ENCODE measurements at places on chromosomes 1 and 21.

- DNase-seq: no peak
Measured at GRCh38 chr1:21129407-21129806, 47.3 kb downstream of the EIF4G3 start.

- no peak for DNase-seq
Measured at GRCh38 chr1:66556161-66556611, 22.2 kb downstream of the SGIP1 start.

- DNase-seq: no peak
Measured at GRCh38 chr1:11421443-11421842, 57.5 kb upstream of the DISP3 start.

- DNase-seq: no peak
Measured at GRCh38 chr1:212482637-212483441, 50.1 kb downstream of the NENF start.

DNA sequence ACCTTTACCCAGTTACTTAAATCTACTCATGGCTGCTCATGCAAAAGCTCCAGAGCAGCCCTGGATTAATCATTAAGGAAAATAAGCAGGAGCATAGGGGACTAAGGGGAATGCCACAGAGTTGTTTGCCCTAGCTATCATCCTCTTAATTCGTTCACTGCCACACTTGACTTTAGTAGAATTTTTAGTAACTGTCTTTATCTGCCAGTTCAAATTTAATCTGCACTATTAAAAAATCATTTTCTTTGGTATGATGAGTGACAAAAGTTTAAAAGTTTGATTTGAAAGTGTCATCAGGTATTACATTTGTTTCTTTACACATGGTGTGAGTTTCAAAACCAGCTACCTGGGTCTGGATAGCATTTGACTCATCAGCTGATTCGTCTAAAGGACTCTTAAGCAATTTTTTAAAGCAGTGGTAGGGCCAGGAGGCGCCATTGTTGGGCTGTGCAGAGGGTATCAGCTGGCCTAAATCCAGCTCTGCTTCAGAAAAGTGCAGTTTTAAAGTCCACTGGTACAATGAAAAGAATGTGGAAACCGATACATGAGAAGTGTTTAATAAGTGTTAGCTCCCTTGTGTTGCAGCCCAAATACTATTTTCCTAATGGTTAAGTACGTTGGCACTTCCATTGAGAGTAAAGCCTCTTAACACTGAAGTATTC lies 69.9 kb upstream of the DR1 start:
- DNase-seq: no peak

Data from adrenal gland (tissue), 19 donors.